ENCODE measurements at places on chromosomes 2 and 18.

- no peak for DNase-seq
Observed at GRCh38 chr18:75070235-75070624, 138.7 kb downstream of the PTGR3 start.

- DNase-seq = no peak
Observed at GRCh38 chr18:13615432-13615861, 110.9 kb downstream of the FAM210A start.

DNA sequence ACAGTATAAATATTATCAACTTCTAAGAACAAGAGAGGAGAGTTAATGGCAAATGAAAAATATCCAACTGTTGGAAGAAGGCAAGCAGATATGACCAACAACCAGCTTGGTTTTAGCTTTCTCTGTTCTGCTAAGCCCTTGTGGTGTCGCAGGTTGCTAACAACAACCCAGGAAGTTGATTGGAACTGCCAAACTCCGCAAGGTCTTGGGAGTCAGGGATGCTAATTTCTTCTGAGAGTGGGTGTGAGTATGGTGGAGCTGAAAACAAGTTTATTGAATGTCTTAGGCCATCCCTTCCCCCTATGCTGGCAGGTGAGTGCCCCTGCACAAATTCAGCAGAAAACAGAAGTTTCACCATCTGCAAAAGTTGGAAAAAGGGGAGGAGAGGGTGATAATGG, 17.5 kb downstream of the BZW1 start:
- DNase-seq = peak; percentile 45

- DNase-seq = no peak
Observed at GRCh38 chr2:217468042-217468830, 534.6 kb downstream of the TNS1 start.

- peak; percentile 64 for DNase-seq
Observed at GRCh38 chr2:171159372-171160118, 1.1 kb downstream of the TLK1 start.

GRCh38 chr2:237700512-237701032, 73.2 kb downstream of the LRRFIP1 start:
- peak; percentile 60 for DNase-seq

DNA sequence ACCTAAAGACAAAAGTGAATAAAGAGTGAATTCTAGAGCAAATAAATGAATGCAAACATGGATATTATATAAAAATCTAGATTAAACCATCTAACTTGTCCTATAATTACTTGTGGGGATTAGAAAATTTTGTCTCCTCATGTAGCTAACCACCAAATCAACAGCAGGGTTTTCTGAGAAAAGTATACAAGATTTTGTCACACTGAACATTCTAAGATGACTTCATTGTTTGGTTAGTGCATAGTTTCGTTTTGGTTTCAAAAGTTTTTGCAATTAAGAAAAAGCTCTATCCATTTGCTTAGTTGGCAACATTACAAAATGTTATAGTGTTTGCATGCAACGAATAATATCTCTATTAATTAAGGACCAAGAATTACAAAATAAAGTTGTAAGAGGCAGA, 125.0 kb downstream of the LRP2 start:
- no peak for DNase-seq

GRCh38 chr18:72826736-72827135, 41.1 kb downstream of the NETO1 start:
- peak; percentile 25 for DNase-seq

DNA sequence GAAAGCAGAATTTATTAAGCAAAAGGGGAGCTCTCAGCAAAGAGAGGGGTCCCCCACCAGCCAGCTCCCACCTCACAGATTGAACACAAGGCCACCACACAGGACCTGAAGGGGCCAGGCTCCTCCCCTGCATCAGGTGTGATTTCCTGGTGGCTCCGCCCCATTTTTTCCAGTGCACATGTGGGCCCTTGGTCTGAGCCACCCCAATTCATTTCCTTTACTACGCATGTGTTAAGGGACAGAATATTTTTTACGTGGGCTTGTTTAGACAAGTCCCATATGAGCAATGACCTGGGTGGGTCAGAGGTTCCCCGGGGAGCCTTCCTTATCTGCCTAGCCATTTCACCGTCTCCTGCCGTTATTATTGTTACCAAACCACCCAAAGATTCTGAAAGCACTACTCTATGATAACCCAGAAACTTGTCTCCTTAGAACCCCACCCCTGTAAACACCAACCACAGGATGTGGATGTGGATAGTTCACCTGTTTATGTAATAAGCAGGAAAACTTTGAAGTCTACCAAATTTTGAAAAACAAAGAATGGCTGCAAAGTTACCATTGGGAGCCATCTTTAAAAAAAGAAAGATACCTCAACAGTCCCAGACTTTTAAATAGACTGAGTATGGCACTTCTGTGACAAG, 191.7 kb downstream of the CD226 start:
- no peak for DNase-seq

DNA sequence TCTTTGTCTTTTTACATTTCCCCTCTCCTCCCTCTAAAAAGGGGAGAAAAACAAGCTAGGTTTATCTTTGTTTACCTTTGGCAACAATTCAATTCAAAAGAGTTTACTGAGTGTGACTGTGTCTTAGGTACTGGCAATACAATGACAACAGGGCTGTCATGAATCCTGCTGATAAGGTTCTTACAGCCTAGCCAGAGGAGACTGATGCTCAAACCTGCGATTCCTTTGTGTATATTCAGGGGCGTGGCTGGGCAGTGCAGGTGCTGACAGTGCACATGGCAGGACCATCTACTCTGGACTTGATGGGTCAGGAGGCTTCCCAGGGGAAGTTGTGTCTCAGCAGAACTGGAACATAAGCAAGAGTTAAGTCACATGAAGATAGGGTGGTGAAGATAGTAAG, 23.2 kb upstream of the TTN start:
- no peak for DNase-seq

- no peak for DNase-seq
Observed at GRCh38 chr2:167579826-167580225, 667.6 kb downstream of the STK39 start.

- DNase-seq = no peak
Observed at GRCh38 chr18:58132595-58133261, 88.7 kb downstream of the NEDD4L start.

DNA sequence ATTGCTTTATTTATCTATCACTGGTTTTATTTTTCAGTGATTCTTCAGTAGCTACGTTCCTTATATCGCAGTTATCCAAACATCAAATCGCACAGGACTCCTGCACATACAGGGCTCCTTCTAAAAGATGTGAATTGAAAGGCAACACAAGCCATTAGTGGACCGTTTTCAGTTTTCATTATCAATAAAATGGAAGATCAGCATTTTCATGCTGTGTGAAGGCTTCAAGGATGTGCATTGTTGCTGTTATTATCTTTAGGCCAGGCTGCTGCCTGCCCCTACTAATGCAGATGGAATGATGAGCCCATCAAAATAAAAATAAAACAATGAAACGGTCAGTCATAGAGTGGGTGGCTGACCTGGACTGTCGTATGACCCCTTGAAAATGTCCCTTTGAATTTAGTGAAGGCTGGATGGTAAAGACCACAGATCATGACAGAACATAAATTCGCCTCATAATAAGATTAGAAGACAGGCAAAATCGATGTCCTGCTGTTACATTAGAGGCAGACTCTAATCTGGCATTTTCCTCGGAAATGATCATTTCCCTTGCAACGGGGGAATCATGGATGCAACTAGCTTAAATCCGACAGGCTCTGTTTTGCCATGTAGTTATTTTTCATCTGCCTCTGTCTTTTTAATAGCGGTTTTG, 32.9 kb downstream of the ITGB6 start:
- no peak for DNase-seq

GRCh38 chr2:149223472-149224095, 106.8 kb upstream of the LYPD6 start:
- peak; percentile 20 for DNase-seq

- no peak for DNase-seq
Observed at GRCh38 chr2:88697370-88698026, 6.0 kb downstream of the RPIA start.

- DNase-seq = no peak
Observed at GRCh38 chr2:78541088-78541450, 484.4 kb upstream of the REG3G start.

DNA sequence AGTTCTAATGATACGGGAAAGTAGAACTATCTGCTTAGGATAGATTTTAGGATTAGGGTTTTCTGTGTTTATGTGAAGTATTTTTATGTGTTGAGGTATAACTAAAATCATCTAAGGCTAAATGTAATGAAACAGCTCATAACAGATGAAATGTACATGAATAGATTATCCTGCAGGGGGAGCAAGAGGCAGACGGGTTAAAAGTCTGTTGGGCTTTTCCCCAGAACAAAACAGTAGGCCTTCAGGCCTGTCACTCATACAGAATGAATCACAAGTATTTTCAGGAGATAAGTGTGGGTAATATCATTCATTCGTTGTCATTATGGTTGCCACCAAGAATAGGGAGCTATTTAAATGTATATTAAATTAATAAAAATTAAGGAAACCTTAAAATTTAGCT, 107.9 kb upstream of the IL1R2 start:
- DNase-seq = peak; percentile 49

DNA sequence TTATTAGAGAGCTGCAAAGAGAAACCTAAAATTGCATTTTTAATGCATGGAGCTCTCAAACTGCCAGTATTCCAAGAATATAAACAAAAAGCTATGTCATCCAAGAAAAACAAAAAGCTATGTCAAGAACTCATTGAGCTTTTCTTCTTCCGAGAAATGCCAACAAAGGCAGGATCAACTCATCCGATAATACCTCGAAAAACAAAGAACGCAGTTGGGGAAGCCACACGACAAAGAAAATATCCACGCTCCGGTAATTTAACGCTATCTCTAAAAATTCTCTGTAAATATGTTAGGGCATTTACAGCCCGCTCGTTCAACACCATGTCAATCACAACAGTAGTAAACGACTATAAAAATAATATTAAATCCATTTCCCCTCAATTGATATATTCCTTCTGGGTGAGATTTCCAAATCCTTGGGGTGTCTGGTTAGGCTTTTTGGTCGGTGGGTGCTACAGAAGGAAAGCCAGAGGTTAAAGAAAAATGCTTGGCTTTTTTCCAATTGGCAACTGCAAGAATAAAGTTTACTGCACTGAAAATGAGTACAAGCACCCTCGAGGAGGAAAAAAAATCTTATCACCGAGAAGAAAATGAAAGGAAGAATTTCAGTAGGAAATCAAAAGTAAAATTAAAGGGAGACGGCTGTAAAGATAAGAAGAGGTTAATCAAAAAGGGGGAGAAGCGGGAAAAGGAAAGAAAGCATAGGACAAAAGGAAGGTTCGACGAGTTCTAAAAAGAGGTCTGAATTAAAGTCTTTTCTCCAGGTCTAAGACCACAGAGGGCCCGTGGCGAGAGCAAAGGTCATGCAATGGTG, 856 bp downstream of the TIA1 start:
- DNase-seq = no peak

- DNase-seq = no peak
Observed at GRCh38 chr2:57899898-57900297, 146.7 kb upstream of the VRK2 start.

- DNase-seq = no peak
Observed at GRCh38 chr2:15142069-15142689, 419.0 kb downstream of the NBAS start.

DNA sequence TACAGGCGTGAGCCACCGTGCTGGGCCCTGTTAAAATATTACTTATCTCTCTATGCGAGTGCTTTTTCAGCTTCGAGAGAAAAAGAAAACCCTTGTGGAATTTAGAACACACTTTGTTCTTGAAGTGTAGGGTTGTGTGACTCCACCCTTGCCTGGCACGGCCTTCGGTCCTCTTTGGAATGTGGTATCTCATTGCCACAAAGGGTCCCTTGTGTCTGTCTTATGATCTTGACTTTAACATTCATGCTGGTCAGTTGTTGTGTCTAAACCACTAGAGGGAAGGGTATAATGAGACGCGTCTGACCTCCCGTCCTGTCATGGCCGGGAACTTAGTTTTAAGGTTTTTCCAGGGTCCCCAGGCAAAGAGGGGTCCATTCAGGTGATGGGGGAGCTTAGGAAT, 246.4 kb downstream of the VAPA start:
- no peak for DNase-seq

DNA sequence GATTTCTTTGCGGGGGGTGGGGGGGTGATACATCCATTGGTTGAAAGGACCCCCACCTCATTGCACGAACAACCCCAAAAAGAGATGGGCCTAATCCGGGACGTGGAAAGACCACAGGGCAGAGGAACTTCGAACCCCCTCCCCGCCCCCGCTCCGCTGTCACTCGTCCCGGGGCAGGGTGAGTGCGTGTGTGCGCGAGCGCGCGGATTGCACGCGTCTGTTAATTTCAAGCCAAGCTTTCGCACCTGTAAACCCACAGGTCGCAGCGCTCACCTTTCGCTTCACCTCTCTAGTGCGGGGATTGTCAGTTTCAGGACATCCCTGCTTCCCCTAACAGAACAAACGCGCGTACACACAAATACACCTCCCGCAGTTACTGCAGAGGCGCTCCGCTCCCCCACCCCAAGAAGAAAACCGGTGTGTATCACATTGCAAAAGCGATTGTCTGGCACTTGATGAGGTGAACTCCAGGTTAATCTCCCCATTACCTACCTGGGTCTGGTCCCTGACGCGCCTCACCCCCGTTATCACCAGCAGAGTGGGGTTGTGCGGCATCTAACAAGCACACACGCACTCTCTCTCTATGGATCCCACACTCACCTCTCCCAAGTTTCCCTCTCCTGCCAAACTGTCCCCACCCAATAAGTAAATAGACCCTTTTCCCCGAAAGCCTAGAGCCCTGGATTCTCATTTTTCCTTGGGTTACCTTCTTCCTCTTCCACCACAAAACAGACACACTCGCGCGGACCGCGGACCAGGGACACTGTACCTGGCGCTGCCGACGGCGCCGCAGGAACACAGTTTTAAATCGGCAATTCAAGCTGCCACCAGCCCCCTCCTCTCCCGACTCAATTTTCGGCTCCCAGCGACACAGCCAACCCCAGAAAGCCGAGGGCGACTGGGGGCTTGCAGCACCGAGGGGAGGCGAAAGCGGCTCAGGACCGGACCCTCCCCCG, 1.0 kb downstream of the CYP26B1 start:
- DNase-seq = peak; percentile 88

DNA sequence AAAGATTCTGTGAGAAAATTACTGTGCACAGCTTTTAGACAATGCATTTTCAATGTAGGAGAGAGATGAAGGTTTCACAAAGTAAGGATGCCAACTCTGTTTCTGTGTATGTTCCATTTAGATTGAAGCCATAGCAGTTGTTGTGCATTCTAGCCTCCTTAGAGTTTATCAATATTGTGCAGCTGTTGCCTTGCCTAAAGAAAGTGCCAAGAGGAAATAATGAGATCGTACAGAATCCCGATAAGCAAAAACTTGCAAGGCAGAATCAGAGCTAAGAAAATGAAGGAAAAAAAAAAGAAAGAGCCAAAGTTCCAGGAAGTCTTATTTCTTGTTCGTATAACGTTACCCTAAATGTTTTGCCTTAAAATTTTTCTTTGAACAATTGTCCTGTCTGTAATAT, 965.0 kb downstream of the DCDC2C start:
- DNase-seq = no peak
